ENCODE measurements at places on chromosomes 5 and 9.

GRCh38 chr5:160959804-160960203 is 107.8 kb upstream of the ATP10B start:
- DNase-seq = no peak

- DNase-seq = no peak
Measured at GRCh38 chr9:126532019-126532462, 81.7 kb upstream of the LMX1B start.

GRCh38 chr9:133787754-133788025 is 49.5 kb upstream of the SARDH start:
- no peak for DNase-seq

DNA sequence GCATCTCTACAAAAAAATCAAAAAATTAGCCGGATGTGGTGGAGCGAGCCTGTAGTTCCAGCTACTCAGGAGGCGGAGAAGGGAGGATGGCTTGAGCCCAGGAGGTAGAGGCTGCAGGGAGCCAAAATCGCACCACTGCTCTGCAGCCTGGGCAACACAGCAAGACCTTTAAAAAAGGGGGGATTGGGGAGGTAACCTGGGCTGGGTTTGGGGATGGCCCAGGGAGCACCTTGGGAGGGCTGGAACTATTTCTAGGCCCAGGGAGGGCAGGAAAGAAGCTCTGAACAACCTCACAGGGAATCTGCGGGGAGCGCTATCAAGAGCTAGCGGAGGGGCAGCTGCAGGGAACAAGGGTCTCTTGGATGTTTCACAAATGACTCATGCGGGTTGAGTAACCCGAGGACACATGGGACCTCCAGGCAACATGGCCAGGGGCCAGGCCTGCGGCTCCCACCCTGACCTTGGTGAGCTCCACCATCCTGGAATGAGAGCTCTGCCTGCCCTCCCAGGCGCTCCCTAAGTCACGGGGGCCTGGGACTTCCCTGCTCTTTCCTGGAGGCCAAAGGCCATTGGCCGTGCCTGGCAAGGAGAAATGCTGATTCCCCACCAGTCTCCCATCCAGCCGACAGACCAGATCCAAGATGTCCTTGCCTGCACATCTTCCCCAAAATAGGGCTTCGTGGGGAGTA is 23.4 kb downstream of the SARDH start:
- DNase-seq = no peak

DNA sequence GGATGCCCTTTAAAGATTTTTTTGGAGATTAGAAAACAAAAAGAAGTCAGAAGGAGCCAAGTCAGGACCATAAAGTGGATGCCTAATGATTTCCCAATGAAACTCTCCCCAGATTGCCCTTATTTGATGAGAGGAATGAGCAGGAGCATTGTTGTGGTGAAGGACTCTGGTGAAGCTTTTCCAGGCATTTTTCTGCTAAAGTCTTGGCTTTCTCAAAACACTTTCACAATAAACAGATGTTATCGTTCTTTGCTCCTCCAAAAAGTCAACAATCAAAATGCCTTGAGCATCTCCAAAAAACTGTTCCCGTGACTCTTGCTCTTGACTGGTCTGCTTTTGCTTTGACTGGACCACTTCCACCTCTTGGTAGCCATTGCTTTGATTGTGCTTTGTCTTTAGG is 121.8 kb downstream of the CAAP1 start:
- DNase-seq = no peak

DNA sequence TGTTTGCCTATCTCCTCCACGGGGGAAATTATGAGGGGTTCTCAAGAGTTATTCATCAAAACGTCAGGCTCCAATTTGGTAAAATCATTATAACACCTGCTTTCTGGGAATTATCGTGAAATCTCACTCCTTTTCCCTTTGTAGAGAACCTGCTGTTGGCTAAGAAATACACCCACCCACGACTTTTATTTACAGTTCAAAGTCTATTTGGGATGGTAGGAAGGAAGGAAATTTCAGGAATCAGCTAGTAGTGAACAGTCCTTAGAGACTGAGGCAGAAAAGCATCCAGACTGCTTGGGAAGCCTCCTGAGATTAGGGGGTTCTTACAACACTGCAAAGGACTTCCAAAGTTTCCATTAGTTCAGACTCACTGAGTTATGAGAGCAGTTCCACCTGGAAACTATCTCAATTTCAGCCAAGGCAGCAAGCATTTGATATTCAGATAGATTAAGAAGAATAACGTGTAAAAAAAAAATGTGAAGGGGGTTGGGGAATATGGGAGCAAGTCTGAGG is 9.4 kb upstream of the SPDL1 start:
- no peak for DNase-seq

DNA sequence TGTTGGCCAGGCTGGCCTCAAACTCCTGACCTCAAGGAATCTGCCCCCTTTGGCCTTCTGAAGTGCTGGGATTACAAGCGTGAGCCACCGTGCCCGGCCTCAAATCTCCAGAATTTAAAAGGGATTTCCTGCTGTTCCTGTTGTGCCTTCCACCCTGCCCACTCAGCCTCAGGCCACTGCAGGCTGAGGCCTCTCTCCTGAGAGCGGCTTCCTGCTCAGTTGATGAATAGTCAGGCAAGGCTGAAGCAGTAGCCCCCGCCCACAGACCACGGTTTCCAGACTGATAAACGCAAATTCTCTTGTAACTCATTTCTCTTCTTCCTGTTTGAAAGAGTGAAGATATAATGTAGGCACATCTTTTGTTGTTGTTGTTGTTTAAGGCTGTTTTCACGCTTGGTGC is 127.0 kb upstream of the PLCXD3 start:
- no peak for DNase-seq

- no peak for DNase-seq
Measured at GRCh38 chr5:93273176-93273575, 307.8 kb downstream of the NR2F1-AS1 start.

GRCh38 chr5:76556511-76557221 is 66.5 kb downstream of the F2RL2 start:
- DNase-seq = no peak

DNA sequence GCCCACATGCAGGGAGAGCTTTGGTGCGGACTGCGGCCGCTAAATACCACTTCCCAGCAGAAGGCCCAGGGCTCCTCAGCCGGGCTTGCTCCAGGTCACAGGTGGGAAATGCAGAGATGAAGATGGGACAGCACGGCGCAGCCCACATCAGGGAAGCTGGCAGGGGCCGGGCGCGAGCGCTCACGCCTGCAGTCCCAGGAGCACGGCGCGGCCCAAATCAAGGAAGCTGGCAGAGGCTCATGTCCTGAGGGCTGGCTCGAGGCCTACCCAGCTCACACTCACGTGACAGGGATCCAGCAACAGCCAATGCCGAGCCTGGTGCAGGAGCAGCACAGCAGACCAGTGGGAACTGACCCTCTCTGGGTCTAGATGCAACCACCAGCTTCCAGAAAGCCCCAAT is 16.3 kb downstream of the LPCAT1 start:
- DNase-seq = no peak

DNA sequence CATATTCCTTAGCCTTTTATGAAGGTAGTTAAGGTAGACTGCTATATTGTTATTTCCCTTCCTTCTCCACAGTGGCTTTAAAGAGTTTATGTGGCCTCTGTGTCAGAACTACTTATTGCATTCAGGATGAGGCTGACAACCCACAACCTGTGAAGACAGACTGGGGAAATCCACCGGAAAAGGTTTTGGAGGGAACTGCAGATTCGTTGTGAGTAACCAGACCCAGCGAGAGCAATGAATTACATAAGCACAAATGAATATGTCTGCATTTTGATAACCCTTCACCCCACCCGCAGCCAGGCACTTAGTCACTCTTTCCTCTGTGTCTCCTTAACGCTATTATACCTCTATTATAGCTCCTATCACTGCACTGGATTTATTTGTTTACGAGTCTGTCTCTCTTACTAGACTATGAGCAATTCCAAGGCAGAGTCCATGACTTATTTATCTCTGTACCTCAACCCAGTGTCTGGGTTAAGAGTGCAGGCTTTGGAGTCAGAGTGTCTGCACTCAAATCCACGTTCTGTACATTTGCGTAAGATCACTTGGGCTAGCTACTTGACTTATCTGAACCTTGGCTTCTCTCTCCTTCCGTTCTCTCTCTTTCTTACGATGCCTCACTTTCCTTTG is 19.2 kb downstream of the KCTD16 start:
- DNase-seq = peak; percentile 83

DNA sequence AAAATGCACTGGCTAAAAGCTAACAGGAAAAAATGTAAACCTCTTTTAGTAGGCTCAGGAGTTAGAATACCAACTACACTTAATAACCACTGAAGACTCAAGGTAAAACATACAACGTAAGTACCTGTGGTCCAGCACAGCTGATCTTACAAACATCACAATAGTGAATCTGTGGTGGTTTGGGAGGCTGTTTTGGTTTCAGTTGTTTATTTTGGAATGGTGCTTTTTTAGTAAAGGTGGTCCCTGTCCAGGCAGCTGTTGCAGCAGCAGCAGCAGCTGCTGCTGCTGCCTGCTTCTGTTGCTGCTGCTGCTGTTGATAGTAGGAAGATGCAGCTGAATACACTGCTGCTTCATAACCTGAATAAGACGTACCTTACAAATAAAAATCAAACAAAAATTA is 37.9 kb downstream of the ZFR start:
- DNase-seq = no peak

Data from stimulated activated naive CD4-positive, alpha-beta T cell treated with Interleukin-2 at 50 U/mL for 16 hours (primary cell).